Activated naive CD4-positive, alpha-beta T cell treated with anti-CD3 and anti-CD28 coated beads, Interleukin-2, amount 50 U/mL, for 72 hours (primary cell): ENCODE measurements at places on chromosomes 11 and 22. TPM values are rescaled to one million over a fixed set of nuclear protein-coding genes. Genes with fewer than 3 reads are reported as not detected.

ANO9 gene
- total RNA-seq, result 69.3 TPM

- no peak for DNase-seq
Measured at GRCh38 chr11:44382118-44382517, 72.2 kb upstream of the ALX4 start.

THAP12 gene
- total RNA-seq, result 36.0 TPM

GRCh38 chr11:117300283-117300663 lies 9.1 kb downstream of the BACE1-AS start:
- DNase-seq, result peak; percentile 47

GRCh38 chr11:60968223-60968622 lies 3.3 kb upstream of the CD6 start:
- DNase-seq, result no peak

DNA sequence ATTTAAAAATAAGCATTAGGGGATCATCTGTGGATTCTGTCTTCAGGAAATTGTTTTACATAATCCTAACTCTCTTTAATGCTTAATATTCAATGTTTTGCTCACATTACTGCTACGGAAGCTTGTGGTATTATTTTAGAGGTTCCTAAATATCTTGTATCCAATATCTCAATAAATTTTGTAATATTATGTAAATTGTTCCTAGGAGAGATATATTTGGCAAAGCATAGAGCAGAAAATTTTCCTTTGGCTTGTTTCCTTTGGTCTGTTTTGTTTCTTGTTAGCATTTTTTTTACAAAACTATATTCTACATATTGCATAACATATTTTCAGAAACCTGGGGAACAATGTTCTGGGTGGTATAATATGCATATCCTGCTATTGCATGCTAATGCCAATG lies 144.8 kb downstream of the GRIA4 start:
- no peak for DNase-seq

- no peak for DNase-seq
Measured at GRCh38 chr11:116189408-116190170, 583.2 kb downstream of the BUD13 start.

DNA sequence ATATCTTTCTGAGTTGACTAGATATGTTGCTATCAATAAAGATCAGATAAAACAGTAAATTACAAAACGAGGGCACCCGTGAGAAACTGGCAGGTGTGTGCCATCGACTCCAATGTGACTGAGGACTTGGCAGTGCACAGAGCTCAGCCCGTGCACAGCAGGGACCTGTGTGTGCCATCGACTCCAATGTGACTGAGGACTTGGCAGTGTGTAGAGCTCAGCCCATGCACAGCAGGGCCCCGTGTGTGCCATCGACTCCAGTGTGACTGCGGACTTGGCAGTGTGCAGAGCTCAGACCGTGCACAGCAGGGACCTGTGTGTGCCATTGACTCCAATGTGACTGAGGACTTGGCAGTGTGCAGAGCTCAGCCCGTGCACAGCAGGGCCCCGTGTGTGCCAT lies 347.2 kb upstream of the B3GAT1 start:
- DNase-seq, result no peak

SHISAL1 gene
- not detected for total RNA-seq

DNA sequence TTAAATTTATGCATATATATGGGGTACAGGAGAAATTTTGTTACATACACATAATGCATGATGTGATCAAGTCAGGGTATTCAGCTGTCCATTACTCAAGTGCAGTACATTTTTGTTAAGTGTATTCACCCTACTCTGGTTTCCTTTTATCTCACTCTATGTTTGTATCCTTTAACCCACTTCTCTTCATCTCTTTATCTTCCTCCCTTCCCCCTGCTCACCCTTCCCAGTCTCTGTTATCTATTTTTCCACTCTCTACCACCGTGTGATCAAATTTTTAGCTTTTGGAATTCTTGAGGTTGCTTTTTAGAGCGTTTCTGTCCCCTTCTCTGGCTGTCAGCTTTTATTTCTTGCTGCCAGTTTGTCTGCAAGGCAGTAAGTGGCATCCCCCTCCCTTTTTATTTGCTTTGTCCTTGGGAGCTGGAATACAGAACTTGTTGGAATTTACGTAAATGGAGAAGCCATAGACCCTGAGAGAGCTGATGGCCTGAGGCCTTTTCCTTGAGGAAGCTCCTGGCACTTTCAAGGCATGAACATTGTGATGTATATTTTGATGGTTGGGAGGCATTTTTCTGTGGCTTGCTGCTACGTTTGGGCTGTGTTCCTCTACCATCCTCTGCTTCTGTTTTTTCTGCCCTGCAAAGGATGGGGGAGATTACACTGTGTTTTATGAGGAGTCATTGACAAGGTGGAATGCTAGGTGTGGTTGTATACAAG lies 148.6 kb downstream of the LDLRAD3 start:
- no peak for DNase-seq

HBB gene
- total RNA-seq, result not detected
